ENCODE measurements at places on chromosomes 11 and 22.

- DNase-seq = no peak
Observed at GRCh38 chr22:27419473-27419872, 382.1 kb downstream of the MN1 start.

- DNase-seq = no peak
Observed at GRCh38 chr11:67371189-67371910, 2.0 kb downstream of the CLCF1 start.

DNA sequence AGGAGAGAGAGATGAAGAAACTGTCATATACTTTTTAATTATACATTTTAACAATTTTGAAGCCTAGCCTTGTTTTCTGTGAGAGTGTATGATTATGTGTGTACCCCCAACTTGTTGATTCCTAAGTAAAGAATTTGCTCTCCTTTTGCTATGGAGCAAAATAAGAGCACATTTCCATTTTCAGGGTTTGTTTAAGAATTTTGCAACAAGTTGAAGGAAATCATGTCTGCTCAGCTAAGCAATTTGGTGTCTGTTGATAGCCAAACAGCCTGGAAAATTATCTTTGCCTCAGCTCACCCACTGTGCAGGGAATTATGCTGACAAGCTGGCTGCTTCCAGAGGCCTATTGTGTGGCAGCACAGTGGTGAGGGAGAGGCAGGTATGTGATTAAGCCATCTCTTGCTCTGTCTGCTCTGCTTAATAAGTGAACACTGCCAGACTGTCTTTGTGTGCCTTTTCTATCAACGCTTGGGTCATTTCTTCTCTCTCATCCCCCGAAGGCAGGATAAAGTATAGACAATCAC, 135.1 kb upstream of the TTC12 start:
- no peak for DNase-seq

GRCh38 chr11:63985812-63986155, 454 bp upstream of the OTUB1 start:
- DNase-seq = no peak

DNA sequence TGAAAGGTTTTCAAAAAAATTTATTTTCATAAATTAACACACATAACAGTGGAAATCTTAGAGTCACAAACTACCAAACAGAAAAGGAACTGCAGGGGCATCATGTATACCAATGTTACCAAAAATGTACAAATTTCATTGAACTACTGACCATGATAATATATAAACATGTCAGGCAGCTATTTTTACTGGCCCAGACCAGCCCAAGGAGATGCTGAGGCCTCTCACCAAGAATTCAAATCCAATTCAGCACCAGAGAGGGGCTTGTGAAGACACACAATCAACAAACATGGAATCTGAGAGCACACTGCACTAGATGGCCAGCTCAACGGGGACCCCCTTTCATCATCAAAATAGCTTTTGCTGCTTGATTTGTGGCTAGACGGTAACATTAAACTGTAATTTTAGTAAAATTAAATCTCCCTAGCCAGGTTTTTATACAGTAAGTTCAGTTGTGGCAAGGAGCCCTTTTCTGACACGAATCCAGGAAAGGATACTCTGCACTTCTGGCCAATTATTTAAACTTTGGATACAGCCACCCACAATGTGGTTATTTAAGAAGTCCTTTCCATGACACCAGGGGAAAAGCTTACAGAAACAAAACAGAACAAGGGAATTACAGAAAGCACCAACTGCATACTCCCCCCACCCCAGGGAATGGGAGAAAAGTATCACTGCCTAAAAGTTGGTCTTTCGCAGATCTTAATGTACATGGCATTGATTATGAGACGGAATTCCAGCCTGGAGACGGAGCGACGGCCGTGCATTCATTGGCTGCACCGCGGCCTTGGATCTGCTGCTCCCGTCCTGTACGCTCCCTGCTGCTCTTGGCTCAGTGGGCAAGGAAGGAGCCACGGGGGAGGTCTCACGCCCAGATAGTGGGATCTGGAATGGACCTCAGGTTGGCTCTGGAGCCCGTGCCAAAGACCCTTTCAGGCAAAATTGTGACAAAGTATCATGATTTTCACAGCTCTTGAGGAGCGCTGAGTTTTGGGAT, 19.6 kb upstream of the PISD start:
- DNase-seq = no peak

- DNase-seq = no peak
Observed at GRCh38 chr11:9462806-9463537, 2.2 kb downstream of the ZNF143 start.

GRCh38 chr22:30416403-30416802, 9.2 kb upstream of the MTFP1 start:
- DNase-seq = no peak

- DNase-seq = no peak
Observed at GRCh38 chr22:17400305-17400704, 31.0 kb downstream of the CECR2 start.

DNA sequence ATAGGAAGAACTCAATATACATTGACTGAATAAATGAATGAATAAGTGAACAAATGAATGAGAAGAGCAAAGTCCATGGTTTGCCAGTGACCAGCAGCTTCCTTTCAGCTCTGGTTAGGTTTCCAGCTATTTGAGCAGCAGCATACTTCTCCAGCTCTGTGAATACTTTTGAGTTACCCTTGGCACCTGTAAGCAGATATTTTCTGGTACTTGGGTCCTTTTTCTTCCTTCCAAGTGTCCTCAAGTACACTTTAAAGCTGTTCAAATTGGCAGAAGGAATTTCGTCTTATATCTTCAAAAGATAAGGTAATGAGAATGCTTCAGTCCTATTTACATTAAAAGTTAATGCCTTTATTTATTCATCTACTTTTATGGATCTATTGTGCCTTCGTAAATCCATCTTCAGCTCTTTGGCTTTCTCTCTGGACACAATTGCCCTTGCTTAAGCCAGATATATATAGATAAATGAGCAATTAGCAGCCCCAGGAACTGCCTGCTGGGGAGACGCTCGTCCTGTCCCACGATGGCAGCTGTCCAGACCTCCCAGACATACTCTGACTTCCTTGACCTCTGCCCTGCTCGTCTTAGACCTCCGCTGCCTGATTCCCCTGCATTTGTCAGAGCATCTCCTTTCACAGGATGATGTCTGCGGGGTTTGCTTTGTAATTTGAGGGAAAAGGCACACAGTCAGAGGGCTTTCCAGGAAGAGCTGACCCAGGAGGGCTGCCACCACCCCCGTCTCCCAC, 926.3 kb downstream of the OPCML start:
- no peak for DNase-seq

DNA sequence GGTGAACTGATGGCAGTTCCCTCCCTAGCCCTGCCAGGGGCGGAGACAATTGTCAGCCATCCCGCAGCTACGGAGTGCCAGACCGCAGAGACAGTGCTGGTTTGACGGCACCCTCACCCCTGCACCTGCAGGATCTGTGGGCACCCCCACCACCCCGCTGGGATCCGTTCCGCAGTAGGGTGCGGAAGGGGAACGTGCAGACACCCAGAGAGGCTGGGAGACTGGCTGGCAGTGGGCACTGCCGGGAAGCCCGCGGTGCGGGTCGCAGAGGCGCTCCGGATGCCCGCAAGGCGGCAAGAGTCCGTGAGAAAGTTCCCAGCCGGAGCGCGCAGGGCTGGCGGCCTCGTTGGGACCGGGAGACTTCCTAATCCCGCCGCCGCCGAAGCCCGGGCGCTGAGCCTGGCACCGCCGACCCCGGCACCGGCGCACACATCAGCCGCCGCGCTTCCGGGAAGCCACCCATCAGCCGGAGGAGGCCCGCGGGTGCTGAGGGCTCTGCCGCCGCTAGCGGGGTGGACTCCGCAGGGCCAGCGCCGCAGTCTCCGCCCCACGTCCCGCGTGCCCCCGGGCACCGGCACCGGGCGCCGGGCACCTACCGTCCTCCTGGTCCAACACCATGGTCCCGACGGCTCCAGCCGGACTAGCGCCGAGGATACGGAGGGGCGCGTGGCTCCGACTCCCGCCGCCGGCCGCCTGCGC, 4.3 kb upstream of the LMO1 start:
- no peak for DNase-seq

DNA sequence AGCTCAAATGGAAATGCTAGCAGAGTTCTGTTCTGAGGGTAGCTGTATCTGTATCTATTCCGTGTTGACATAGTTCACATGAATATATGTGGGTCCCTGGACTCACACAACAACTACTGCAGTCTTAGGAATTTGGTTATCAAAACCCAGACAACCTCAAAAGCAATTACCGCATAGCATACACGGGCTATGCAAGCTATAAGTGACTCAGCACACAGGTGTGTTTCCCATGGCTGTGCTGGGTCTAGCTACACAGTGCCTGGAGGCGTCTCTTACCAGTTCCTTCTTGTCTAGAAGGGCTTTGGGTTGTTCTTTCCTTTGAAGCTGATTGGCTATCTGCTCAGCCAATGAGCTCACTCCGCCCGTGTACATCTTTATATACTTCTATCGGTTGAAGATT, 98.2 kb upstream of the BID start:
- no peak for DNase-seq

DNA sequence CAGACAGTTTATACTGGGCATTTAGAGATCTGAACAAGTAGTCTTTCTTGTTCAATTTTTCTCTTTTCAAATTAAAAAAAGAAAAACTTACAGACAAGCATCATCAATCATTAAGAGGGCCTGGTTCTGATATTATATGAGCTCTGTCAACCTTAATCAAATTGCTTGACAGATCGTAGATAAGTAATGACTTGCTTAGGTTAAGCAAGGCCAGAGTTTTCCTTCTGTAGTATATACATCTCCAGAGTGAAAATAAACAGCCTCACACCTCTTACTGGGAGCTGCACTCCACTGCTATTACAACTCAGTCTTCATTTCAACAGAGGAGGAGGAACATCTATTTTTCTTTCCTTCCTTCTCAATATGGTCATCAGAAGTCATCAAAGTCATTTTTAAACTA, 13.5 kb downstream of the CDON start:
- no peak for DNase-seq

DNA sequence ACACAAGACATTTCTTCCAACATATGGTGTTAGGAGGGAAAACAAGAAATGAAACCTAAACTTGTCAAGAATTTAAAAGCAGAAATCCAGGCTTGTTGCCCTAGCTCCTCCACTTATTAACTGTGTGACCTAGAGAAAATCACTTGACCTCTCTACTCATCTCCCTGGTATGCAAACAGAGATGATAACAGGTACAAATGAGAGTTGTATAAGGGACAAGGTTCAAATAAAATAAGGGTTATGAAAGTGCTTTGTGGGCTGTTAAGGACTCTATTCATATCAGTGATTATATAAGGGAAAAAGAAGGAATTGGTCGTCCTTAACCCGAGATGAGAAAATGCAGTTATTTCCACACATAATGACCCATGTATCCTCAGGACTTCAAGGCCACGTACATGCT, 372.7 kb upstream of the TENM4 start:
- no peak for DNase-seq

DNA sequence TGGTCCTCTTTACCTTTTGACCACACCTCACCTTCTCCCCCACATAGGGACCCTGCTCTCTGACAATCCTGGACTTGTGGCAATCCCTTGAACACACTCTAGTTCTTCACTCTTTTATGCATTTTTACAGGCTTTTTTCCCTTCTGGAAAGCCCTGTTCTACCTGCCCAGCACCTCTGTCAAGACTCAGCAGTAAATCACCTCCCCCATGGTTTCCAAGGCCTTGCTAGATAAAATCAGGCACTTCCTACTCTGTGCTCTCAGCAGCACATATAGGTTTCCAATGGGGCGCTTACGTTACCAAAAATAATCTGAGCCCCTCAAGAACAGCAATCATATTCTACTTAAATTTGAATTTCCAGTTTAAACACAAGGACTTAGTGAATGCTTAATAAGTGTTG, 53.9 kb downstream of the ETS1 start:
- no peak for DNase-seq

DNA sequence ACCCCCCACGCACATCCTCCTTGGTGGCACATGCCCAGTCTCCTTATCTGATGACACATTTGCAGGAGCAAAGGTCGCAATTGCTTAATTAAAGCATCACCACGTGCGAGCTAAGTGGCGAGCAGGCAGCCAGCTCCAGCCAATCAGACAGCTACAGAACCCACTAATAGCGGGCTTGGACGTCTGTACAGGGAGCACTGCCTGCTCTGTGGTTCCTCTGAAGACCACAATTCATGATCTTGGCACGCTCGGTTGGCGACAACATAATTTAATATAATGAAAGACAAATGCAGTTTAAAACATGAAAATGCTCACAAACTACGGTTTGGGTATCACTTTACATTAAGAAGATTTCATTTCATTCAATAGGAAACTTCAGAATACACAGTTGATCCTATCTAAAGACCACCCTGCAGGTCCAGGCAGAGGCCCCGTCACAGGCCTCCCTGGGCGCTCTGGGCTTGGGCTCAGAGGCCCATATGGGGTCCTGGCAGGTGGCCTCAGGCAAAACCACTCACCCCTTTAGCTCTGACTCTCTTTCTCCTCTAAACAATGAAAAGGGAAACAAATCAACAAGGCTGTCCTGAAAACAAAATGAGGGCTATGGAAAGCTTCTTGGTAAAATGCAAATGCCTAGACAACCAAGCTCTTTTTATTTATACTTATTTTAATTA, 10.4 kb downstream of the PACSIN2 start:
- no peak for DNase-seq

DNA sequence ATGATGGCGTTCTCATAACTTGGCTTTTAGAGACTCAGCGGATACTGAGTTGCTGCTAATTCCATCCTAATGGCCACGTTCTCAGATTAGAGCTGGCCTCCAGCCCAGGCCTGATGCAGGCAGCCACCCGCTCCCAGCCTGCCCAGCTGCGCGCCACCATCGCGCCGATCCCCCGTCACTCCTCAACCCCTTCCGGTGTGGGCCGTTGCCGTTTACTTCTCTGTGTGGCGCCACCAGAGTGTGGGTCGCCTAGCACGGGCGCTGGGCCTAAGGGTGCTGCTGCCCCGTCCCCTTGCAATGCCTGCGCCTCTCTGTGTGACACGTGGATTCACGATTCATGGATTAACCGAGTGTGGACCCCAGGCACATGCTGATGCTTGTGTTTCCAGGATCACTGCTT, 1116.0 kb downstream of the BRD1 start:
- DNase-seq = no peak

DNA sequence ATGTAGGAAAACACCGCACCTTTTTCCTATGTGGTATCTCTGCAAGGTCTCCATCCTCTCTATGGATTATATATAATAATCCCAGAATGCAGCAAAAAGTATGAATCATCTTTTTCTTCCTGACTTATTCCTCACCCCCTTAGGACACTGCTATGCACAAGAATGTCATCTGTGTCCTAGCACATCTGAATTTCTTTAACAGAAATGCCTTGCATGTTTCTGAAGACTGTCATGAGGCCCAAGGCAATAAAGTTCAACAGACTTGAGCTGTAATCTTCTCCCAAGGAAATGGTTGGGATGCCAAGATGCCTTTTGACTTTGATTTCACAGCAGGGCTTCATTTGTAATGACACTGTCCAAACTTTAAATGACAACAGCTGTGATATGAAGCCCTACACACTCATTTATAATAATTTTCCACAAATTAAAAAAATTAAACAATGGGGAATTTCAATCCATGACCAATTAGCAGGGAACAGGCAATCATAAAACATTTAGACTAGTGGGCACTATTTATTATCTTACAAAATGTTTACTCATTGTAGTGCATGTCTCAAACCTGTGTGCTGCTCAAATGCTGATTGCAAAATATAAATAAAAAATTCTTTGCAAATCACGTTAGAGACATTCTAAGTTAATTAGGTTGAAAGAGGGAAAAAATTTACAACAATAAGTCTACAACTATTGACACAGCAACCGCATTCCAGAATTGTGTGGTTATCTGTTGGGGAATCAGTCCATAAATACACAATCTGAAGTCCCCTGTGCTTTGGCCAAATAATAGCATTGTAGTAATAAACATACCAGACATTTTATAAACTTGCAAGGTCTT, 242.3 kb downstream of the SWAP70 start:
- DNase-seq = peak; percentile 63
